Trophoblast cell (in vitro differentiated cells and primary cell): ENCODE measurements at places on chromosomes 13 and 19.

- DNase-seq = no peak
Measured at GRCh38 chr13:90187478-90188350, 1159.8 kb upstream of the MIR17HG start.

DNA sequence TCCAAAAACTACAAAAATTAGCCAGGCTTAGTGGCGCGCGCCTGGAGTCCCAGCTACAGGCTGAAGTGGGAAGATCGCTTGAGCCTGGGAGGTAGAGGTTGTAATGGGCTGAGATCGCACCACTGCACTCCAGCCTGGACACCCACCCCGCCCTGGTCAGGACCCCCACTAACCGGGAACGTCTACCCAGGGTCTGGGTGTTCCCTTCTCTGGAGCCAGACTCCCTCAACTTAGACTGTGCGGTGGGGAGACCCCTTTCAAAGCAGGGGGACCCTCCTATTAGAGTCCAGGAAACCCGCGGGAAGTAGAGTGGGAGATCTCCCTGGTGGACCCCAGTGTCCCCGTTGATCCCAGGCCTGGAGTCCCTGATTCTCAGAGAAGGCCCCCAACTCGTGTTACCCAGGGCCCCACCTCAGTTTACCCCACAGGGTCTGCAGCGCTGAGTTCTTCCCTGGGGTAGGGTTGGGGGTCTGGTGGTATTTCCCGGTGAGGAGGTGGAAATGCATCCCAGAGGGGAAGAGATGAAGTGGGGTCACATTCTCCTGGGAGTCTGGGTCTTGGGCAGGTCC is 6.1 kb upstream of the ARRDC2 start:
- DNase-seq = peak; percentile 30

DNA sequence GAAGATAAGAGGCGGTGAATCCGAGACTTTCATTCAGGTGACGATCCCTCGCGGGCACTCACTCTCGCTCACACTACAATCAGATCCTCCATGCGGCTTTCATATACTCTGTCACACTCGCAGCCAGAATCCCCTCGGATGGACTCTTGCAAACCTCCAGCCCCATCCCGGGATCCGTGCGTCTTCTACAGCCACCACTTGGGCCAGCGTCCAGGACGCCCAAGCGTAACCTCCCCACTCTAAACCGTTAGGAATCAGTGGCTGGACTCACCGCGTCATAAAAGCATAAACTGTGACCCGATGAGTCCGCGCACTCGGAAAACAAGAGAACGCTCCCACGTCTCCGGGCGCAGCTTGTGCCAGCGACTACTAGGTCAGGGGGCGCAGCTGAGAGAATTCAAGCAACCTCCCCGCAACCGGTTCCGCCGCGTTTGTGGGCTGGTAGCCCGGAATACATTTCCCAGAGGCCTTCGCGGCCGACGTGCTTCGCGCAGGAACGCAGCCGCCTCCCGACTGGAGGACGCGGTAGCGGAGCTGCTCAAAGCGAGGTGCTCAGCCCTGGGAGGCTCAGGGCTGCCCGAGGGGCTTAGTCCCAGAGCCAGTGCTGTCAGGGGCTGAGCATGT is 27.6 kb downstream of the ZNF607 start:
- peak; percentile 71 for DNase-seq

GRCh38 chr13:31605076-31605860 is 134.1 kb upstream of the RXFP2 start:
- no peak for DNase-seq

- DNase-seq = no peak
Measured at GRCh38 chr13:57846600-57847173, 215.1 kb downstream of the PCDH17 start.

DNA sequence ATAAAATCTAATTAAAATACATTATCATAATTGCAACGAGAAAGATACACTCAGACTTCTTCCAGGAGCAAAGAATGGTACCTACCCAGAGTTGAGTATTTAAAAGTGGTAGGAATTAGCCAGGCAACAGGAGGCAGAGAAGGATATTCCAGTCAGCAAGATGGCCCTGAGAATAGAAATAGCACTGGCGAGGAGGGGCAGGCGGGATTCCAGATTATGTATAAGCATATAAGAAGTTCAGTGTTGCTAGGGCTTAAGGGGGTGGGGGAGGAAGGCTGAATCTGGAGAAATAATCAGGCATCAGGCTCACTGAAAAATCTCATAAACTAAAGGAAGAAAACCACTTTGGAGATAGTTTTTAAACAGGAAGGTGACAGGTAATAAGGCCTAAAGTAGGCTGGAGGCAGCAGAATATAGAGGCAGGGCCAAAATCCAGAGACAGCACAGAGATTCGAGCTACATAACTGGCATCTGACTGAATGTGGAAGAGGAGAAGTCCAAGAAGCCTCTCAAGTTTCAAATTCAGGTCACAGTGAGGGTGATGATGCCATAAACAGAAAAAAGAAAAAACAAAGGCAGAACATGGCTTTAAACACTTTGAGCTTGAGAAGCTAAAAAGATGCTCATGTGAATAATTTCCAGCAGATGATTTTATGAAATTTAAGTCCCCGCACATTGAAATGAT is 7.5 kb downstream of the KPNA3 start:
- no peak for DNase-seq

GRCh38 chr13:43544631-43545030 is 242.1 kb downstream of the ENOX1 start:
- no peak for DNase-seq

DNA sequence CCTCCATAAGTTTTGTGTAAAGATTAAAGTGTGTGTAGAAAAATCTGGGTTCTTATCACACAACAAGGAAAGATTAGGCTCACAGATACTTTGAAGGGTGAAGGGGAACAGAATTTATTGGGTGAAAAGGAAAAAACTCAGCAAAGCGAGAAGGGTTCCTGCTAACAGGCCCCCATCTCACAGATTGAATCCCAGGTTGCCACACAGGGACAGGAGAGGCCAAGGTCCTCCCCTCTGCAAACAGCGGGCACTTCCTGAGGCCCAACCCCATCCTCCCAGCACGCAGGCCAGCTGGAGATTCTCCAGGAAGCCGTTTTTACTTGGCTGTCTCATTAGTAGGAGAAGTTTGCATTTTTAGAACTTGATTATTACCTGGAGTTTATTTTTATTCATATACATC is 15.2 kb upstream of the ERCC5 start:
- DNase-seq = no peak

GRCh38 chr19:31705656-31706055 is 356.4 kb upstream of the TSHZ3 start:
- DNase-seq = no peak

- peak; percentile 55 for DNase-seq
Measured at GRCh38 chr19:4372165-4373012, 28.0 kb downstream of the SH3GL1 start.

DNA sequence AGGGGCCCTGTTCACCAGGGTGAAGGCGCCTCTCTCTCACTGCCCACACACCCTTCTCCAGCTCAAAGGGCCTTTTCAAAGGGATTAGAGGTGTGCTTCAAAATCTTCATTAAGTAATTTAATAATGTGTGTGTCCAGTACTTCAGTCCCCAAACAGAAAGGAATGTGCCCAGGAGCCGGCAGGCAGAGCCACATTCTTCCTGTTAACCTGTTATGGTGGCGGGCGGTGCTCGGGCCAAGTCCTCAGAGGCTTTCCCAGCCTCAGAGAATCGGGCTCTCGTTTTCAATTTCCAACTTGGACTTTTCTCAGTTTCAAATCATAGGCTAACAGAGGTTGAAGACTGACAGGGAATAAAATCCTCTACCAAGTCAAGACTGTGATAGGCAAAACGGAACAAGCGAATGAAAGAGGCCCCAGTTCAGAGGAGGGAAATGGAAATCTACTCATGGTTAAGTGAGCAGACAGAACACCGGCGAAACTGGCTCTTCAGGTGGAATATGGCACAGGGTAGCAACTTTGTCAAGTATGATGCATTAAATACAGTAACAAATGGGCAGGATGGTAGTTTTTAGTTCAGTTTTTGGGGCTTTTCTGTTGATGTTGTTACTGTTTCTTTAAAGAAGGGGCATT is 68.6 kb downstream of the FOXO1 start:
- DNase-seq = peak; percentile 65

DNA sequence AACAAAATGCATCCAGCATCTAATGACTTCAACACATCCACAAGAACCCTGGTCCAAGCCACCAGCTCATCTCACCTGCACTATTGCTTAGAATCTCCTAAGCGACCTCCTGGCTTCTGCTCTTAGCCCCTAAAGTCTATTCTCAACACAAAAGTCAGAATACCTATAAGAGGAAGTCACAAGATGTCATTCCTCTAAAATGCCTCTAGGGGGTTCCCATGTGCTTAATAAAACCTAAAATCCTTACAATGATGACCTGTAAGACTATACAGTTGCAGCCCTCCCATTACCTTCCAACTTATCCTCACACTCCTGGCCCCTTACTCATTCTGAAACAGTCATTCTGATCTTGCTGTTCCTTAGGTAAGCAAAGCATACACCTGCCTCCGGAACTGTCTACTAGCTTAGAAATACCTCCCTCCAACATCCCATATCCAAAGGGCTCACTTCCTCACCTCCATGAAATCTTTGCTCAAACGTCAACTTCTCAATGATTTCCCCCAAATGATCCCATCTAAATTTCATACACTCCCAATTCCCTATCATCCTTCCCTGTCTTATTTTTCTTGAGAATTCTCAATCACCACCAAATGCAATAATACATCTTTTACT is 10.0 kb downstream of the ATP7B start:
- DNase-seq = peak; percentile 72

GRCh38 chr19:40465025-40465556 is 454 bp downstream of the BLVRB start:
- peak; percentile 52 for DNase-seq

- DNase-seq = no peak
Measured at GRCh38 chr13:43244481-43244880, 221.1 kb downstream of the DNAJC15 start.

- peak; percentile 76 for DNase-seq
Measured at GRCh38 chr19:18436671-18437490, 1.1 kb downstream of the ISYNA1 start.

DNA sequence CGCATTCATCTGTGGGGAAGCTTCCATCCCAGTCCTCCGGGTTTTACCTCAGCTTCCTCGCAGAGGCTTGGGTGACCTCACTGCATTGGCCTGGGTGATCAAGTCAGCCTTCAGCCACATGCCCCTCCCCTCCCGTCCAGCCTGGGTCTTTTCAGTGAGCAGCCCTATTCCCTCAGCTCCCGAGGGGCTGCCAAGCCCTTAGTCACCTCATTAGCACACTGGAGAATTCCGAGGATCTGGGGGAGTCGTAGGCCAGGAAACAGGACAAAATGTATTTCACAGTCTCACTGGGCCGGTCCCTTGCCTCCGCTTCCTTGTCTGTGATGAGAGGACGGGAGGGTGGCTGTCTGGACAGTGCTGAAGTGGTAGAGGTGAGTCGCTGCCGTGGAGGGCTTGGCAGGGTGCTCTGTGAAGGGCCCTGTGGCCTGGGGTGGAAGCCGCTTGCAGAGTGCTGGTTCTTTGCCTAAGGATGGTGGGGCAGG is 19.9 kb downstream of the KDM4B start:
- DNase-seq = peak; percentile 36

DNA sequence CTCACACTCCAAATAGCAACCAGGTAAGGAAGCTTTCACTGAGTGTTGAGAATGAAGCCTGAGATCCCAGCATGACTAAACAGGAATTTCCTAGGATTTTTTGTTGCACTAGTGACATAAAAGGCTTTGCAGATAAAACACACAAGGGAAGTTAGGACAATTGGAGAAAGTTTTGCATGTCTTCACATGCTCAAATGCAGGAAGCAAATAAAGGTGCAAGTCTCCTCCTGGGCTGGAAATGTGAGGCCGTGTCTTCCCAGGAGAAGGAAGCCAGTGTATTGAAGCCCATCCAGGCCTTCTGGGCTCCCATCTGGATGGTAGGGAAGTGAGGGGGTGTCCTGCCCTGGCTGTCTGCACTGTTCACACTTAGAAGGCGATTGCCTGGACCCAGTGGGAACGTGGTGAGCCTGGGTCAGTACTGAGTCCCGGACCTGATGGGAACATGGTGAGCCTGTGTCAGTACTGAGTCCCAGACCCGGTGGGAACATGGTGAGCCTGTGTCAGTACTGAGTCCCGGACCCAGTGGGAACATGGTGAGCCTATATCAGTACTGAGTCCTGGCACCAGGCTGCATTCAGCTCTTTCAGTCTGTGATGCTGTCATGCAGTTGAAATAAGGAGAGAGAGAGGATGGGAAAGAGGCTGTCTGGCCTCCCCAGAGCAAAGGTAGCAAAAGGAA is 38.7 kb downstream of the SIAH3 start:
- no peak for DNase-seq

GRCh38 chr19:57242821-57243220 is 2.4 kb downstream of the ZNF805 start:
- DNase-seq = no peak

DNA sequence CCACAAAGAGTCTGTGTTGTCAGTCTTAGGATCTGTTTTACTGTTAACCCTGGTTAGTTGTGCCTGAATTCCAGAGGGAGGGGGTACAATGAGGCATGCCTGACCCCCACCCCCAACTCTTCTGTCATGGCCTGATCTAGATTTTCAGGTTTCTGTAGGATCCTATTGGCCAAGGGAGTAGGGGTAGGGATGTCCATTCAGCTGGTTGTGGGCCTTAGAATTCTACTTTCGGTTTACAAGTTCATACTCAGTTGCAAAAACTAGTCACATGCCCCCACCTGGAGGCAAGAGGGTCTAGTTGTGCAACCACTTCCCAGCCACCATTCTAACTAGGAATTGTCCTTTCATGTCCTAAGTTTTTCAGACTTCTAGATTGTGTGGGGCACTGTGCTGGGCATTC is 94.3 kb upstream of the MBNL2 start:
- DNase-seq = peak; percentile 92

DNA sequence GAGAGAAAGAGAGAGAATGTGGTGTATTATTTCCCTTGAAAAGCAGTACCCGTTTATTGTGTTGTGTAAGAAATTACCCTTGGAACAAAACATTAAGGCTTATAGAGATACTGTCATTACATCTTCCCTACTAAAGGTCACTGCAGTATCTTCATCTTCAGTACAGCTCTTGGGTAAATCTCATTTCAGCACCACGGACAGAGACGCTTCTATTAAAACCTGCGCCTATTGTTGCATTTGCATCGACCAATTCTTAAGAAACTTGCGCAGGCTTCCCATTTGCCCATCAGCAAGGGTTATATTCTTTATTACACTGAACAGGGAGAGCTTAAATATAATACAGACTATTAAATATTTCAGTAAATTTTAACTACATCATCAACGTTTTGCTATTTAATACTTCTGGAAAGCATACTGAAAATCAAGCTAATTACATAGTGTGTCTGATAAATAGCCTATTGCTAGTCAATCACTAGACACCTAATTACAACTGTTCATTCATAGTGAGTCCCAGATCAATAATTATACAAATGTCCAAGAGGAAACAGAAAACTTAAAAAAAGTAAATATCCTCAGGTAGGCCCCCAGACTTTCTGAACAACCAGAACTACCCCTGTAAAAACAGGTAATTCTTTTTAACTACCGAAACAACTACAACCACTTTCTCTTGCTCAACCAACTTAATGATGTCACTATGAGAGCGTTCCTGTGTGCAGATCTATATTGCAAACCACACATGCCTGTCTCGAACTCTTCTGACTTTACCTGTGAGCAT is 350.6 kb downstream of the LIG4 start:
- no peak for DNase-seq

GRCh38 chr13:111873676-111874178 is 193.2 kb upstream of the SOX1 start:
- no peak for DNase-seq
